Activated naive CD8-positive, alpha-beta T cell treated with anti-CD3 and anti-CD28 coated beads for 36 hours (primary cell): ENCODE measurements at places on chromosomes 4 and X. TPM values are rescaled to one million over a fixed set of nuclear protein-coding genes. Genes with fewer than 3 reads are reported as not detected.

Gene ETDA
- not detected for total RNA-seq

DNA sequence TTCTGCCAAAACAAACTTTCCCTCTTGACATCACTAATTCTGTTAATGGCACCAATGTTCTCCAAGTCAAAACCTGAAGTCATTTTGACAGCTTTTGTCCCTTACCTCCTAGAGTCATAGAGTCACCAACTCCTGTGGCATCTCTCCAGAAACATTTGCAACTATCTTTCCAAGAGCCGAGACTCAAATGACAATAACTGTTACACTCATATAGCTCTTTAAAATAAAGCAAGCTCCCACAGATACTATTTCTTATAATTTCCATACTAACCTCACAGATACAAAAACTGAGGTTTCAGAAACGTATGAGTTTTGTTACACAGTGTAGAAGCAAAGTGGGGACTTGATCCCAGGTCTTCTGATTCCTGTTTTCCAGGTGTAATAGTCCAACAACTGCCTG lies 18.3 kb downstream of the GPRIN3 start:
- peaks cover 89% of the 10 kb centered on the region for H3K4me1 ChIP-seq
- no peaks in the 10 kb centered on the region for H3K27me3 ChIP-seq
- H3K4me3 ChIP-seq, result peak overlapping the region; percentile 44
- peaks cover 29% of the 10 kb centered on the region for H3K36me3 ChIP-seq
- H3K27ac ChIP-seq, result peak overlapping the region; percentile 83
- DNase-seq, result no peak

GRCh38 chr4:45062935-45063545 lies 336.7 kb upstream of the GNPDA2 start:
- DNase-seq, result no peak
- H3K4me1 ChIP-seq, result no peaks in the 10 kb centered on the region
- no peak overlapping the region for H3K4me3 ChIP-seq

DNA sequence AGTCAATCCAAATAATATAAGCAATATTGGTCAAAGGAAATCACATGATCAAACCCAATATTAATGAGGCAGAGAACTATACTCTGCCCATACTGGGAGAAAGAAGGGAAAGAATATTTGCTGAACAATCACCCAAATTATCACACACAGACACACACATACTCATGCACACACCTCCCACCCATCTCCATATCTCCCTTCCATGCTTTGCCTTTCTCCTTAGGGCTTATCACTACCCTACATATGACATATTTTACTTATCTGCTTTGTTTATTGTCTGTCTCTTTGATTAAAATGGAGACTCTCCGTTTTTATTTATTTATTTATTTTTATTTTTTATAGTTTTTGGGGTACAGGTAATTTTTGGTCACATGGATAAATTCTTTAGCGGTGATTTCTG lies 112.9 kb upstream of the NHS start:
- H3K27me3 ChIP-seq, result peaks cover 7% of the 10 kb centered on the region
- no peaks in the 10 kb centered on the region for H3K4me1 ChIP-seq
- no peak overlapping the region for H3K4me3 ChIP-seq
- DNase-seq, result no peak
- no peaks in the 10 kb centered on the region for H3K36me3 ChIP-seq

- DNase-seq, result no peak
- H3K36me3 ChIP-seq, result no peaks in the 10 kb centered on the region
- no peak overlapping the region for H3K4me3 ChIP-seq
- no peak overlapping the region for H3K27ac ChIP-seq
Observed at GRCh38 chr4:7978489-7978888, 38.8 kb upstream of the AFAP1 start.
